ENCODE measurements at places on chromosomes 16 and 17.

GRCh38 chr16:7343243-7343642 is 10.6 kb downstream of the RBFOX1 start:
- no peak for DNase-seq

- DNase-seq: no peak
Observed at GRCh38 chr17:9533441-9533840, 42.2 kb downstream of the STX8 start.

DNA sequence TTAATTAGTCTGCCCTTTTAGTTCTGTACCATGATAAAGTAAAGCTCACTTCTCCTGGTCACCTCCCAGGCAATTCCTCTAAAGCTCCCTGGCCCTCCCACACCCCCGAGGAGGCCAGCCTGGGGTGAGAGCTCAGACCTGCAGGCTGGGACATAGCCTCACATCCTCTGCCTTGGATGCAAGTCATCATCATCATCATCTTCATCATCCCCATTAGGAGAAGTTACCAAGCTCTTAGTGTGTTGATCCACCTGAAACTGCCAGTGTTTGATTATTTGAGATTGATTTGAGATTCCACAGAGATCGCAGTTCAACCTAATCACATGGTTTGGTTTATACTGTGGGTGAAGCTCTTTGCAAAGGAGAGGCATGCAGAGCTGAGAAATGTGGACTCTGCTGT is 197.5 kb downstream of the CYLD start:
- DNase-seq: no peak

DNA sequence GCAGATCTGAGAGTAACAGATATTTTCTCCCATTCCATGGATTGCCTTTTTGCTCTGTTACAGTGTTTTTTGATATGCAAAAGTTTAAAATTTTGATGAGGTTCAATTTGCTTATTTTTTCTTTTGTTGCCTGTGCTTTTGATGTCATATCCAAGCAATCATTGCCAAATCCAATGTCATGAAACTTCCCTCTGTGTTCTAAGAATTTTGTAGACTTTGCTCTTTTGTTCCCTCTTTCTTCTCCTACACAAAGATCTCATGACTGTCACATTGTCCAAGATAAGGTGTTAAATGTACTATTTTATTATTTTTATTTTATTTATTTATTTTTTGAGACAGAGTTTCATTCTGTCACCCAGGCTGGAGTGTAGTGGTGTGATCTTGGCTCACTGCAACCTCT is 18.9 kb upstream of the KCNH6 start:
- no peak for DNase-seq

DNA sequence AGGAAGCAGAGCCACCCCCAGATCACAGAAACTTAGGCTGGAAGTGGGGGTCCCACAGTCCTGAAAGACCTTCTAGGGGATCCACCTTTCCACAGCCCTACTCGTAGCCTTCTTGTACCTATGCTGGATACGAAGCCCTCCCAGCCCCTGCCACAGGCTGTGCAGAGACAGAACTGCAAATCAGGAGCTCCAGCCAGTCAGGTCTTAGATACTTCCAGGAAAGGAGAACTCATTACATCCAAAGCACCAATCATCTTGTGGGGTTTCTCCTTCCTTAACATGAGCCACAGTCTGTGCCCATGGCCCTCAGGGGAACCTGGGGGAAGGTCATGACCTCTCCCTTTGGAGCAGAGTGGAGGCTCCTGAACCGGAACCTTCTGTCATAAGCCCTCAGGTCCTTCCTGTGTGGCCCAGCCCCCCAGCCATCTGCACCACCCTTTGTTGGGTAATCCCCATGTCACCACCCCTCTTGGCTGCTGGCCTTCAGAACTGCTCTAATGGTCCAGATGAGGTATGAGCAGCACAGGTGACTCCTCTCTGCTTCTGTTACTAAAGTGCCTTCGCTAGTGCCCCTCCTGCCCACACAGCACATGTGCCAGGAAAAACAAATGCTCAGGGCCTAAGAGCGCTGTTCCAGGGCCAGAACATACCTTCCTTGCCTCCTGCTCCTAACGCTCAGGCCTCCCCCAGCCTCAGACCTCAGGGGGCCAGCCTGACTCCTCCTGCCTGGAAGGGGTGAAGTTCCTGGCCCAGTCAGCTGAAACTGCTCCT is 14.6 kb downstream of the SRCIN1 start:
- no peak for DNase-seq

- no peak for DNase-seq
Observed at GRCh38 chr17:10309003-10309974, 63.5 kb downstream of the MYH13 start.

DNA sequence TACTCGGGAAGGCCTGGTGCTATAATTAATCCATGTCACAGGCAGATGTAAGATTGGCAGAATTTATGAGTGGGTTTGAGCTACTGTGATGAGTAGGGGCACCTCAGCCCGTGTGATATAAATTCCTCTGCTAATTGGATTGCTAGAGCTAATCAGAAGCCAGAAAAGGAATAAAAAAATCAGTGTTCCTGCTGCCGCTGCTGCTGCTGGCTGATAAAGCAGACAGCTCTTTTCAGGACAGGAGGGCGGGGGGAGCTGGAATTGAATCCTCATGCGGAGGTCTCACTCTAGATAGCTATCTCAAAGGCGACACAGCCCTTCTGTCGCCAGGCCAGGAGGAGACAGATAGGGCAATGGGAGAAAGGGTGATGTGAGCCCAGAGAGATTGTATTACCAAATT is 182.7 kb upstream of the ZFHX3 start:
- DNase-seq: no peak

GRCh38 chr16:88773812-88774291 is 11.2 kb downstream of the PIEZO1 start:
- DNase-seq: no peak
